ENCODE measurements at places on chromosomes 13 and 19. TPM values are rescaled to one million over a fixed set of nuclear protein-coding genes. Genes with fewer than 3 reads are reported as not detected.

The IL17D gene
- 0.43 TPM for total RNA-seq

The NLRP9 gene
- total RNA-seq: not detected

The FUT6 gene
- not detected for total RNA-seq

The GGN gene
- 0.08 TPM for total RNA-seq

The CACNA1A gene
- 0.08 TPM for total RNA-seq

The IGSF23 gene
- total RNA-seq: not detected

The ASPDH gene
- not detected for total RNA-seq

The GPR12 gene
- not detected for total RNA-seq

The XPO4 gene
- total RNA-seq: 10.4 TPM

The MBD3L3 gene
- total RNA-seq: not detected

The DCAF15 gene
- 14.2 TPM for total RNA-seq

The HCN2 gene
- 4.5 TPM for total RNA-seq

The PRR20E gene
- total RNA-seq: not detected

The METTL21C gene
- total RNA-seq: not detected

The RASIP1 gene
- 0.14 TPM for total RNA-seq

The MICOS13 gene
- 52.7 TPM for total RNA-seq

The PLIN4 gene
- total RNA-seq: 1.4 TPM

The BST2 gene
- total RNA-seq: 396 TPM

The CYSLTR2 gene
- total RNA-seq: not detected

The EBI3 gene
- 1.2 TPM for total RNA-seq

The LGALS14 gene
- total RNA-seq: not detected

The SLC25A41 gene
- not detected for total RNA-seq

The ADGRE2 gene
- 0.12 TPM for total RNA-seq

The PROZ gene
- total RNA-seq: not detected

The DACT3 gene
- 0.78 TPM for total RNA-seq

The ZNF529 gene
- 2.7 TPM for total RNA-seq

The CEACAM16 gene
- total RNA-seq: not detected

The ZNF225 gene
- total RNA-seq: 1.8 TPM

The EFNA2 gene
- 3.3 TPM for total RNA-seq

The IZUMO2 gene
- total RNA-seq: not detected

The ATP4B gene
- not detected for total RNA-seq

The PSG11 gene
- total RNA-seq: not detected

The DLL3 gene
- 2.2 TPM for total RNA-seq

The GPC6 gene
- 10.8 TPM for total RNA-seq

The FCER2 gene
- not detected for total RNA-seq

The ZNF429 gene
- 4.0 TPM for total RNA-seq

The PRRG2 gene
- total RNA-seq: not detected

The C3 gene
- total RNA-seq: 9.1 TPM

The C19orf18 gene
- not detected for total RNA-seq

The TGDS gene
- total RNA-seq: 9.3 TPM

The PABPC3 gene
- 0.06 TPM for total RNA-seq

The VAV1 gene
- total RNA-seq: not detected

Data from H4 (cell line).